ENCODE measurements at places on chromosomes 2 and 18. TPM values are rescaled to one million over a fixed set of nuclear protein-coding genes. Genes with fewer than 3 reads are reported as not detected.

GRCh38 chr2:158228943-158229508, 127.3 kb downstream of the UPP2 start:
- DNase-seq: no peak

DNA sequence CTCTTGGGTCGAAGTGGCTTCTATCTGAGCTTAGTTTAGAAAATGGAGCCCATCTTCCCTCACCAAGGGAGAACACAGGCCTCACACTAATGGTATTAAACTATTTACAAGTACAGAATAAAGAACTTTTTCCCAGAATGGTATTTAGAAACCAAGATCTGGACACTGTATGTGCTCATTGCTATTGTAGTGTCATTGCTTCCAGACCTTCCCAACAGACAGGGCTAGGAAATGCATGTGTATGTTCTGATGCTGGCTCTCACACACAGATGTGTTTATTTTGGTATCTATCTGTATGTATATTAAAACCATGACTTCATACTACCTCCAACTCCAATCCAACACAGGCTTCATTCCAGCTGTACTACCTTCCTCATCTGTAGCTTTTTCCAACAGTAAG, 8.0 kb downstream of the COX5B start:
- DNase-seq: no peak

GRCh38 chr2:86593266-86593665, 30.0 kb upstream of the CHMP3 start:
- DNase-seq: no peak

GRCh38 chr2:27839022-27839618, 51.1 kb downstream of the RBKS start:
- DNase-seq: no peak

GRCh38 chr18:23020555-23021294, 87.6 kb downstream of the RBBP8 start:
- no peak for DNase-seq

ANKRD62 gene
- not detected for total RNA-seq

SETBP1 gene
- 23.7 TPM for total RNA-seq

- DNase-seq: no peak
Measured at GRCh38 chr2:203328760-203329540, 756 bp downstream of the ABI2 start.

- DNase-seq: no peak
Measured at GRCh38 chr18:48565105-48565504, 26.3 kb downstream of the CTIF start.

- DNase-seq: no peak
Measured at GRCh38 chr2:120871881-120872620, 136.4 kb downstream of the GLI2 start.

- DNase-seq: no peak
Measured at GRCh38 chr2:154686162-154686561, 12.3 kb upstream of the KCNJ3 start.

GPC1 gene
- total RNA-seq: 0.45 TPM

GRCh38 chr2:111226876-111227700, 106.4 kb downstream of the BCL2L11 start:
- no peak for DNase-seq

MYL1 gene
- total RNA-seq: not detected

DNA sequence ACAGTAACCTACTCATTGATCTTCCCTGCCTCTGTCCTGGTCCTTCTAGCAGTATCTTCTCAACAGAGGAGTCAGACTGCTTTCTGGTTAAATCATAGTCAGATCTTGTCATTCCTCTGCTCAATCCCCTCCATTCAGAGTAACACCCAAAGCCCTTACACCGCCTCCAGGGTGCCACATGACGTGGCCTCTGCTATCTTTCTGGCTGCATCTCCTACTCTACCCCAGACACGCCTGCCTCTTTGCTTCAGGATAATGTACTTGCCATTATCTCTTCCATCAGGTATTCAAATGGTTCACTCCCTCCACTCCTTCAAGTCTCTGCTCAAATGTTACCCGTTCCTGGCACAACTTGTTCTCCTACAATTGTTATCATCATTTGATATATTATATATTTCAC, 36.3 kb upstream of the ACVR2A start:
- no peak for DNase-seq

LRRTM1 gene
- not detected for total RNA-seq

DNA sequence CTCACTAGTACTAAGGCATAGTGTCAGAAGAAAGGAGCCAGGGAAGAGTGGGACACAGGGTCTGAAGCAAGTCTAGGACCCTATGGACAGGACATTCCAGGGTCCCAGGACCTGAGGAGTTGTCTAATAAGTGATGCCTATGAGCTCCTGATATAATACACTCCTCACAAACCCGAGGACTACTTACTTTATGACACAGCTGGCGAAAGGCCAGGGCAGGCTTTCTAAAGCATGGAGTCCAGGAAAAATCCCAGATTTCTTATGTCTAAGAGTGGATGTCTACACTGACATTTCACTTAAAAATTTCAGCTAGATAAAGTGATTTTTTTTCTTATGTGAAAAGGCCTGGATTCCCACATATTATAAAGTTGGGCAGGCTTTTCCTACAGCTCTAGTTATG, 502.2 kb upstream of the SETBP1 start:
- no peak for DNase-seq

UGT1A5 gene
- total RNA-seq: not detected

TLX2 gene
- 5.5 TPM for total RNA-seq

DNA sequence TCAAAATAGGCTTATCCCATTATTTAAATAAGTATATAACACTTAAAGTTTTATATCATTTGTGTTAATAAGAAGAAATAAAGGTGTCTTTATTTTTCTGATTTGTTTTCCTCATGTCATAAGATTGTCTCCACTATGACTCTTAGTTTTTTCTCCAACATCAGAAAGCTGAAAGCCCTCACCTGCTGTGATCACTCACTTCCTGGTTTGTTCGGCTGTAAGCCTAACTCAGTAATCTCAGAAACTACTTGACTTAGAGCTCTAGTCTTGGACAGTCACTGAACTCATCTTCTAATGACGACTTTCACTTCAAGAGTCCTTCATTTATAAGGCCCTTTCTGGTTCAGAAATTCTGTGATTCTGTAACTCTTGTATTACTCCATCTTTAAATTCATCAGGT, 311.0 kb downstream of the ZEB2 start:
- DNase-seq: no peak

DNA sequence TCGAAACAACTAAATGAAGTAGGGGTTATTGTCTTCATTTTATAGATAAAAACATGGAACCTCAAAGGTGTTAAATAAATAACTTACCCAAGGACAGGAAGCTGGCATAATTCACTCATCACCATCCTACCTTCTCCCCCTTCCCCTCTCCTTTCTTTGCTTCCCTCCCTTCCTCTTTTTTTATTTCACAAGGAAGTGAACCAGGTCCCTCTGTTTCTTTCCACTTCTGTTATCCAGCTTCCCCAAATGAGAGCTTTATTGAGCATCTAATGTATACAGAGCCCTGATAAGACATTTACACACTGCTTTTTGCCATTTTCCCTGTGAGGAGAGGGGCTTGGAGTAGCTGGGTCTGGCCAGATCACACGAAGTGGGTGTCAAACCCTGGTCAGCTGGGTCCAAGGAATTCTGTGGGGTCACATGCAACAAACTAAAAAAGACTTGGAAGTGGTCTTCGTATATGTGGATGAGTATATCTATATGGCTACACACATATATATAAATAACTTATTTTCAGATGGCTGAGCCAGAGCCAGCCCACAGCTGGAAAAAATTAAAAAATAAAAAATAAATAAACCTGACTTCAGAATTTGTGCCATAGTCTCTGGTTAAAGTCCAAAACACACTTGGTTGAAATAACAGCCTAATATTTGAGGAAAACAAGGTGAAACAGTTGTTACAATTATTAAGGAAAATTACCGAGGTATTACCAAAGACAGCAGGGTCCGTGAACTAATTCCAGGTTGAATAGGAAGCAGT, 49.3 kb upstream of the FOSL2 start:
- DNase-seq: no peak

- no peak for DNase-seq
Measured at GRCh38 chr2:18986046-18986445, 372.4 kb downstream of the OSR1 start.

DNA sequence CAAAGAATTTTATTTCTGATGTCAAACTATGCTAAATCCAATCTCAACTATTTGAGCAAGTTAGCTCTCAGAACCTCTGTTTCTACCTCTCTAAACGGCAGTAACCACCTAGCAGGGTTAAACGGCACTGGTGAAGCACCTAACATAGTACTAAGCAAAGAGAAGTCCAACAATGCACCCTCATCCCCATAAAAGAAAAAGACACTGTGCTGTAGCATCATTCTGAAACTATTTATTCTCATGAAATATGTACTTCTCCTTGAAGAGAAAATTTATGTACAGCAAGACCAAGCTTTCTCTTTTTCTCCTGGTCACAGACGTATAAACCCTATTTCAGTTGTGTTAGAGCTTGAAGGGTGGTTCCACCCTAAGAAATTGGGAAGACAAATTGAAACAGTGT, 4.8 kb downstream of the MEX3C start:
- DNase-seq: no peak

DTNB gene
- total RNA-seq: 9.7 TPM

- no peak for DNase-seq
Measured at GRCh38 chr18:42564761-42565160, 550.7 kb downstream of the RIT2 start.

GRCh38 chr2:71735676-71736075, 282.3 kb downstream of the DYSF start:
- DNase-seq: no peak

- DNase-seq: no peak
Measured at GRCh38 chr2:126899616-126900185, 1.0 kb downstream of the TEX51 start.

- DNase-seq: no peak
Measured at GRCh38 chr2:1606421-1607235, 137.7 kb downstream of the PXDN start.

GRCh38 chr2:120226316-120226715, 3.1 kb upstream of the TMEM185B start:
- DNase-seq: no peak

MTA3 gene
- 32.0 TPM for total RNA-seq

DNA sequence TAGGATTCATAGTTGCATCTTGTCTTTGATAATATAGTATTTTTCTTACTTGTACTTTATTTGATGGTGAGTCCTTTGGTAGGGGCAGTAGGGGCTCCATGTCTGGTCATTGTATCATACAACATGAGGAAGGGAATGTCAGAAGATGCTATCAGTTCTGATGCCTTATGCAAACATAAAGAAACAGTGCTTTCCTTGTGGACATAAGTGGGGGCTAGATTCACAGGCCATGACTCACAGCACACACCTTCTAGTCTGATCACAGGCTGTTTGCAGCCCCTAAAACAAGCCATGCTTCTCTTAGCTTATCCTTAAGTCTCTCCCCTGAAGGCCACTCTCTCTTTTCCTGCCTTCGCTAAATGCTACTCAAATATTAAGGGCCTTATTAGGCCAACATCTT, 10.7 kb upstream of the SLC14A1 start:
- no peak for DNase-seq

HOXD13 gene
- not detected for total RNA-seq

DNA sequence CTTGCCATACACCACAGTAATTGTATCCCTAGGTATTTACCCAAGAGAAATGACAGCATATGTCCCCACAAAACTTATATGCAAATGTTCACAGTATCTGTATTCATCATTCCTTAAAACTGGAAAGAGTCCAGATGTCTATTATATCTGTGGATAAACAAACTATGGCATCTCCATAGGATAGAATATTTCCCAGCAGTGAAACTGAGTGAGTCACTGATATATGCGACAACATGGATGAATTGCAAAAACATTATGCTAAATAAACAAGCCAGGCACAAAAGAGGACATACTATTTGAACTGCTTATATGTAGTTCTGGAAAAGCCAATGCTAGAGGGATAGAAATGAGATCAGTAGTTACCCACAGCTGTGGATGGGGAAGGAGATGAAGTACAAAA, 359.4 kb upstream of the DSEL start:
- DNase-seq: no peak

DNA sequence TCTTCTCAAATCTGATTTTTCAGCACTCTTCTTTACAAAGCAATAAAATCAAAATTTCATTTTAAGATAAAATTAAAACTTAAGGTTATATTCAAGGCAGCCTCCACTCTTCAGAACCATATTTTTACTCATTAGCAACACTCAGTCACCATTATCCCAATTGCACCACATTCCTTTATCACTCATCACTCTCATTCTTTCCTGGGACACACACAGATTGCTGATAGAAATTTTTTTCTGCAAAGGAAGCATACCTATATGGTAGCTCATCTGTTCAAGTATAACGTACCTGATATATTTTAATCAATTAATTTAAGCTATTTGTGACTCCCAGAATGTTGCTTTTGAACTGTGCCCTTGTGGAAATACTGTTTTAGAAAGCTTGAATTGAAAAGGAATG, 1559.3 kb upstream of the ZEB2 start:
- no peak for DNase-seq

DNA sequence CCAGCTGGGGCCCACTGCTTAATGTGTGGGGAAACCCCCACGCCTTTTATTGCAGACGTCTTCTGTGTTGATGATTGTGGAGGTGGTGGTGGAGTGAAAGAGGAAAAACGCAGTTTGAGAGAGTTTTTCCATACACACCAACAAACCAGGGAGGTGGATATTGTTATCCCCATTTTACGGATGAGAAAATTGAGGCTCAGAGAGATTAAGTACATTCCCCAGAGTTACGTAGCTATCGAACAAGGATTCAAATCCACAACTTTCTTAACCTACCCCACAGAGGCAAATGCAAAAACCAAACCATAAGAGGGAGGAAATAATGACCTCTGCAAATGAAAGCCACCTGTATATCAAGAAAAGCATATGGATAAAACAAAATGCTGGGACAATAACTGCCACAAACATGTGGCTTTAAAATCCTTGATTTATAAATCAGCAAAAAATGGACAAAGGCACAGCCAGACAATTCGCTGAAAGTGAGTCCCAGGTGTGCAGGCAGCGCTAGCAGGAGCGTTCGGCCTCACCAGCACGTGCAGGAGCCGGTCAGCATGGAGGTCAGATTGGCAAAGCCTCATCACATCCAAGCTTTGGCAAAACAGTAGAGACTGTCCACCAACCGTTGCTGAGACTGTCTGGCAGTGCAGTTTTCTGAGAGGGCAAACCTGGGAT, 12.6 kb upstream of the RAB17 start:
- DNase-seq: no peak

GRCh38 chr2:176521878-176522670, 252.8 kb downstream of the MTX2 start:
- DNase-seq: no peak

COBLL1 gene
- 0.32 TPM for total RNA-seq

- DNase-seq: no peak
Measured at GRCh38 chr2:9844036-9844483, 786 bp downstream of the TAF1B start.

DNA sequence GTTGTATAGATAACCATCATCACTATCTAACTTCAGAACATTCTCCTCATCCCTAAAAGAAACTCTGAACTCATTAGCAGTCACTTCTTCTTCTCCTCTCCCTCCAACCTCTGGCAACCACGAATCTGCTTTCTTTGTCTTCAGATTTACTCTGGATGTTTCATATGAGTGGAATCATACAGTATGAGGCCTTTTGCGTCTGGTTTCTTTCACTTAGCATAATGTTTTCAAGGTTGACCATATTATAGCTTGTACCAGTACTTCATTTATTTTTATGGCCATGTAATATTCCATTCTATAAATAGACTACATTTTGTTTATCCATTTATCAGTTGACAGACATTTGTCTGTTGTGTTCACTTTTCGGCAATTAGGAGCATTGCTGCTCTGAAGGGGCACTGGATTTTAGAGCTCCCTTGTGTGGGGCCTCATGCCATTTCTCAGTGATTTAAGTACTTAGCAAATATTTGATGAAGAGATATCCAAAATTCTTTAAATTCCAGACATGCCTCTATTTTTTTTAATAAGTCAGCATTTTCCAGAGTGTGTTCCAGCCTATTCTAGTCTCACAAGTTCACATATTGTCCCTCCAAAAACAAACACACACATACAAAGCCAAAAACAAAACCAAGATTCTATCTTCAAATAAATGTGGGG, 22.5 kb upstream of the MAP3K20 start:
- DNase-seq: no peak
